HTR-8/SVneo (cell line): ENCODE measurements at places on chromosomes 12 and 14.

DNA sequence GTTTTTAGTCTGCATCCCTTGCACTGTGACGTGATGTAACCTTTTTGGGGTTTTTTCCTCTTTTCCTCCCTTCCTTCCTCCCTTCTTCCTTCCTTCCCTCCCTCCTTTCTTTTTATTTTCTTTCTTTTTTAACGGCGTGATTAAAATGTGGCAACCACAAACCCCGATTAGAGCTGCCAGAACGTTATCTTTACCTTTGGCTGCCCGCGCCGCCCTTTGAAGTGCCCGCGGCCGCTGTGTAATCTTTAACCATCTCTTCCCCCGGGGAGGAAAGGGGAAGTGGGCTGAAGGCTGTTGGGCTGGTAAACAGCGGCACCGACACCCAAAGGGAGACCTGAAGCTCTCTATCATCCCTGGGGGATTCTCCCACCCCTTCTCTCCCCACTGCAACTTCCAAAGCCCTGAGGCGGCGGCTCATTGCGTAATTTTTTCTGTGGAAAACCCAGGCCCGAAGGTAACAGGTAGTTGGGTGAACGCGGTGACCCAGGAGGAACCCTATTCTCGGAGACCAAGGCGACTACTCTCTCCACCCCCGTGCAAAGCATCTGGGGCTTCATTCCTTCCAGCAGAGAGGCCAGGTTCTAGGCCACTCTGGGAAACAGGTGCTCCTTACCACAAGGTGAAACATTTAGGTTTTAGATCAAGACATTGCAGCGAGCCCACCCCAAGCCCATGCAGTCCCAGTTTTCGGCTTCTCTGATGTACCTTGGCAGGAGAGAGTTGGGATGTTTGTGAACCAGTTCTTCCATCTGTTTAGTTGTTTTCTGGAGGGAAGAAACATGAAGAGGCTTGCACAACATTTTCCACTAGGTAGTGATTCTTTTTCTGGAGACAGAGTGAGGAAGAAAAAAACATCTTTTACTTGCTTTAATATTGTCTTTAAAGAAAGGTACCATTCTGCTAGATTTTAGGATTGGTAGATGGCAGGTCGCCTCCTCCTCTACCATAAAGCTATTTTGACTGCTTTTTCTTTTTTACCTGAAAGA lies 1.5 kb downstream of the LGR5 start:
- no peak for DNase-seq

DNA sequence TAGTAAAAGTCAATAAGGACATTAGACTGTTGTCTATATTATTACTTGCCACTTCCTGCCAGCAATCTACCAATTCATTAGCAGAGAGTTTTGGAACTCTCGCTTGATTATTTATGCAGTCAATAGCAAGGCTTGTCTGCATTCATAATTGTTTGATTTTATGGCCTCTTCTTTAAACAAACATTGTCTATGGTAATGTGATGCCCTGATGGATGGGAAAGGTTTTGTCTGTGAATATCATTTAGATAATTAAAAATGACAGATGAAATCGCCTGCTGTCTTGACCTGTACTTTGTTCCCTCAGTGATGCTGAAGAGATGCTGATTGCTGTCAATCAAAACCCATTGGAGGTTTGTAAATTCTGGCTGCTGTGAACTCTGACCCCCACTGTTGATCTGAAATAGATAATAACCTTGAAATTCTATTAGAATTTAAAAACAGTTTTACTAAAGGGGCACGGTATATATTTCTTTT lies 455.3 kb downstream of the NPAS3 start:
- DNase-seq: no peak

DNA sequence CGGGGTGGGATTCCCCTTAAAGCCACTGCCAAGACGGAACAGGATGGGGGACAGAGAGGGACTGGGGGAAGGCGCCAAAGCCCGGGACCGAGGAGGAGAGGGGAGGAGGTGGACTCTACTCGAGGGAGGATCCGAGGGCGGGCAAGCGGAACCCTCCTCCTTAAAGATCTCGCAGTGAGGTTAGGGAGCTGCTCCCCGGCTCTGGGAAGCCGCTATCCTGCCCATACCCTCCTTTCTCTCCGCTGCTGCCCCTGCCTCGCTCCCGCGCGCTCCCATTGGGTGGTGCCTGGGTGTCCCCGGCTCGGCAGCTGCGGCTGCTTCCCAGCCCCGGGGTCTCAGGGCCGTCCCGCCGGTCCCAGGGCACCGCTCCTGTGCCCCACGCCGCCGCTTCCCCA lies 16.4 kb downstream of the KRT18 start:
- DNase-seq: no peak

DNA sequence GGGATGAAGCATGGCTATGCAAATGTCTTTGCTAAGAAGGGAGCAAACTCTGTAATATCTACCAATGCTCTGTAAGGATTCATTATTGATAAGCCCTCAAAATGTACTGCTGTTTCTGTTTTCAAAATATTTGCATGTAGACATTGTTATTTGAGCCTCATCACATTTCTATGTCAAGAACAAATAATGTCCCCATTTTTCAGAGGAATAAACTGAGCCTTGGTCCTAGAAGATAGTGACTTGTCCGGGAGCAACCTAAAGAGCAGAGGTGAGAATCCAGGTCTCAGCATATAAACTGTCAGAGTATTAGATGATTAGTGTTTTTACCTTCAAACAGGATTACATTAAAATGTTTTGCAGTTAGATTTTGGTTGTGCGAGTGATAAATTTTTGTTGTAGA lies 125.5 kb upstream of the SRRM4 start:
- DNase-seq: no peak

DNA sequence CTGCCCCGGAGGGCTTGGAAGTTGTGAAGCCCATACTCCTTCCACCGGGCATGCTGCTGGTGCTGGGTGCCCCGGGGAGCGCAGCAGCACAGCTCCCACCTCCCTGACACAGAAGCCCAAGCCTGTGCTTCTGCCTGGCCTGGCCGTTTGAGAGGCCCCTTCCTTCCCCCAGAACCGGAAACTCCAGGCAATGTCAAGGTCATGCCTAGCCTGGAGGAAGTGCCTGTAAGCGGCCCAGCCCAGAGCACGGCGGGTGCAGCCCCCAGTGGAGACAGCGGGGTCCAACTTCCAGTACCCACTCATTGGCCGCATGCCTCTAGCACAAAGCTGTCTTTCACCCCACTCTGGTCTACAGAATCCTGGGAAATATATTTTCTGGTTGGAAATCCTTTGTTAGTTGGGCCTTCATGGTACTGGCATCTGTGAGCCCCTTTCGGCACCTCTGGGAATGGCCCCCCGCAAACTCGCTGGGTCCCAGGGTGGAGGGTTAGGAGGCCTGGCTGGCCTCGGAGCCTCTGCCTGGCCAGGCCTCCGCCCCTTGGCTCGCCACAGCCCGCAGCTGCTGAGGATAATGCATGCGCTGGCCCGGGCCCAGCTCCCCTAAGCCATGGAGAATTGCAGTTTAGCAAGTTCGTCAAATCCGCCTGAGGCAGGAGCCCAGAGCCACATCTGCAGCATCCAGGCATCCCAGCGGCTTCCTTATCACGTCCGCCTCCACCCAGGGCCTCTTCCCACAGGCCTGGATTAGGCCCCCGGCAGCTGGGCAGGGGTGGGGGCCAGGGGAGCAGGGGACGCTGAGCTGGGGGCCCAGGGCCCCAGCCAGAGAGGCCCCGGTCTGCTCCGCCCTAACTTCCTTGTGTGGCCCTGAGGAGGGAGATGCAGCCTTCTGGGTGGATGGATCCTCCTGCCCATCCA lies 48.9 kb upstream of the DLK1 start:
- DNase-seq: no peak

GRCh38 chr12:102806110-102806509 lies 110.9 kb downstream of the PAH start:
- DNase-seq: no peak

DNA sequence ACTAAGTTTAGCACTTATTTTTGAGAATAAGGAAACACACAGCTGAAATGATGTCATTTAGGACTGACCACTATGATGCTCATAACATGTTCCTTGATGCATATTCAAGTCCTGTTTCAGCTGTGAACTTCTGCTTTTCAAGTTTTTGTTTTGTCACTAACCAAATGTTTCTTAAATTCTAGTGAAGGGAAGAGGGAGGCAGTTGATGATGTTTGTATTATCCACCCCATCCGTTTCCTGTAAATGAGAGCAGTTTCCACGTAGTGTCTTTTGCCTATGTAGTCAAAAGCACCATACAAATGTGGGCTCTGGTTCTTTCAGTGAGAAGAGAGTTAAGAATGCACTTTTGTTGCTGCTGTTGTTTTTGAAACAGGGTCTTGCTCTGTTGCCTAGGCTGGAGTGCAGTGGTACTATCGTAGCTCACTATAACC lies 491.8 kb downstream of the PCNX1 start:
- DNase-seq: no peak

DNA sequence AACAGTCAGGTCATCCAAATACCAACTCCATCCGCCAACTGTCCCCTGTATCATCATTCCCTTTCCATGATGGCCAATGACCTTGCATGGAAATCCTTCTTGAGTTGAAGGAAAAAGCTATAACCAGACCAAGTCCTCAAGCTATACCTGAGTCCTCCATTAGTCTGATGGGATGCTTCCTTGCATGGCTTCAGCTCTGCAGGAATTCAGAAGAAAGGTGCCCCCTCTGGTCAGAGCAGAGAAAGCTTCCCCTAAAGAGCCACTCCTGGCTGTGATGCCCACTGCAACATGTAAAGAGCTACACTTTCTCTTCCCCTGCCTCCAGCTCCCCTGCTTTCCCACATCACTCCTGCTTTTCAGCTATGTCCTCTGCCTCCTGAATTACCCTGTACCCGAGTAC lies 43.1 kb upstream of the FKBP4 start:
- no peak for DNase-seq

GRCh38 chr14:106586098-106586704 lies 1059.8 kb downstream of the TMEM121 start:
- no peak for DNase-seq

- peak; percentile 78 for DNase-seq
These were observed 106.8 kb downstream of the ZFC3H1 start for GRCh38 chr12:71556875-71557274.

DNA sequence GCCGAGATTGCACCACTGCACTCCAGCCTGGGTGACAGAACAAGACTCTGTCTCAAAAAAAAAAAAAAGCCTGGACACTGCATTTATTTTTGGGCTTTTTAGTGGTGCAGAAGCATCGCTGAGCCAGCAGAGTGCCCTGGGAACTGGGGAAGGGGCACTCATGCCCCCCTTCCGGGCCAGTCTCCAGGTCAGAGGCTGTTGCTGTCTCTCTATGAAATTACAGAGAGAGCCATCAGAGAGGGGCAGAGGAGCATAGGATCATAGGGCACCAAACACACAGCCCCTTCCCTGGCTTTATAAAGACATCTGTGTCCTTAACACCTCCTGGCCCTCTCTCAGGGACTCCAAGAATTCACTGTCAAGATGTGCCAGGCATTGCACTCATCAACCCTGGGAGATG lies 195.8 kb downstream of the CALM1 start:
- DNase-seq: no peak

DNA sequence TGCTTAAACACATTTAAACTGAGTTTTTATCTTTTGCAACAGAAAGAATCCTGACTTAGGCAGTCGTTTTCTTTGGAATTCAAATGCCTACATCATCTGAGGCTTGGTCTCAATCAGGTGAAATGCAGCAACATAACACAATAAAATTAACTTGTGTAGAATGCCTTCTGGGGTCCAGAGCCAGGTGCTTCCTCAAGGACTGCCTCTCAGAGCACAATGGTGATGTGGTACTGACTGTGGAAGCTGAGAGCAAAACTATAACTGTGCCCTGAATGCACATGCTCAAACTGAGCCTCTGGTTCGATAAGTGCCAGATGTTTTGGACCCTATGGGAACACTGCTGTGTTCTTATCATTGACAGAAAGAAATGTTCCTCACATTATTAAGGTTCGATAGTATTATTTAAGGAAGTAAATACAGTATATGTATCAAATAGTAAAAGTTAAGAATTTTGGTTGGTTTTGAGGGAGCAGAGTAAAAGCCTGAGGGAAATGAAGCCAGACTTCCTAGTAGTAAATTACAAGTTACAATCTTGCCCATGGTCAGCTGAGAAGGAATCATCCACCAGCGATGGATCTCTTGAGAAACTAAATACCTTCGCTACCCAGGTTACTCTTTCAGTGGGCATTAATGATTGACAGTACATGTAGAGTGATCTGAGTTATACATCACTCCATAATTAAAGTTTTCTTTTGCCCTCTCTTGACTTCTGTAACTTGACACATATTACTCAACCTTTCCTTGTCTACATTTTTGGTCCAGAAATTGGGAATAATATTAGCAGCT lies 122.9 kb upstream of the ATP2B1 start:
- DNase-seq: no peak

- DNase-seq: no peak
These were observed 41.8 kb downstream of the ARF6 start for GRCh38 chr14:49934646-49935045.

DNA sequence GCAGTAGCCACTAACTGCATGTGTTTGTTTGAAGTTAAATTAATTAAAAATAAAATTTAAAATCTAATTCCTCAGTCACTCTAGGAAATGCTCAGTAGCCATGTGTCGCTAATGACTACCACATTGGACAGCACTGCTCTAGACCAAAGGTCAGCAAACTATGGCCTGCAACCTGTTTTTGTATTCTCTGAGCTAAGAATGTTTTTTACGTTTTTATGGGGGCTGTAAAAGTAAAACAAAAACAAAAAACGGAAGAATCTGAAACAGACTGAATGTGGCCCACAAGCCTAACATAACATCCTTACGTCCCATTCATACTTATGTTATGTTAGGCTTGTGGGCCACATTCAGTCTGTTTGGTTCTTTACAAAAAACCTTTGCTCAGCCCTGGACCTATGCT lies 57.8 kb downstream of the LIN52 start:
- no peak for DNase-seq

- DNase-seq: peak; percentile 75
These were observed 89.3 kb downstream of the OSBPL8 start for GRCh38 chr12:76470028-76470939.

DNA sequence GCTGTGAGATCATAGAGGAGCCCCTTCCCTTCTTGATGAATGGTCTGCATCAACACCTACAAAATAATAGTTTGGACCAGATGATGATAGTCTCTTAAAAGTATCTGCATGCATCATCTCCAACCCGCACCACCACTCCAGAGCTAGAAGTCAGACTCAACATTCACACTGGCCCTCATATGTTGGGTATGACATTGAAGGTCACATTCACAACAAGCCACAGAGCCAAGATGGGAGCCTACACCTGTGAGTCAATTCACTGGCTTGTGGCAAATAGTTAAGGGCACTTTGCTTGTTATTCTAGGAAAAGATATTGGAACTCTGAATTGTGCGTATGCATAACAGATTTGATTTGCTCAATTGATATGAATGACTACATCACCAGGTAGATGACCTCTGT lies 1197.9 kb downstream of the VRK1 start:
- no peak for DNase-seq

DNA sequence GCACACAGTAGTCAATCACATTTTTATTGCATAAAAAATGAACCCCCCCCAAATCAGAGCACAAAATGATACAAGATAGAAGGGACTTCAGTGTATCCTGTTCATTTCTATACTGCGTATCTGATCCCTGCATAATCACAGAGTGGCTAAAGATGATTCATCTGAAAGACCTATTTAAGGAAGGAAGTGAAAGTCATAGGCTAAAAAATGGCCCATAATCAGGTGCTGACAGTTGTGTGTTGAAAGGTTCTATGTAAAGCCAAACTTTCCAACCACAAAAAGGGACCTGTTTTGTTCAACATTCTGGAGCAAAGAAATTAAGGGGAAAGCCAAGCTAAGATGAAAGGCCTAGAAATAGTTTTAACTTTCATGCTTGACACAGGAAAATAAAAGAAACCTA lies 147.8 kb upstream of the ATP2B1 start:
- DNase-seq: peak; percentile 28
